ENCODE measurements at places on chromosomes 6 and 20. TPM values are rescaled to one million over a fixed set of nuclear protein-coding genes. Genes with fewer than 3 reads are reported as not detected.

KHDC1 gene
- 2.2 TPM for polyA plus RNA-seq

DNA sequence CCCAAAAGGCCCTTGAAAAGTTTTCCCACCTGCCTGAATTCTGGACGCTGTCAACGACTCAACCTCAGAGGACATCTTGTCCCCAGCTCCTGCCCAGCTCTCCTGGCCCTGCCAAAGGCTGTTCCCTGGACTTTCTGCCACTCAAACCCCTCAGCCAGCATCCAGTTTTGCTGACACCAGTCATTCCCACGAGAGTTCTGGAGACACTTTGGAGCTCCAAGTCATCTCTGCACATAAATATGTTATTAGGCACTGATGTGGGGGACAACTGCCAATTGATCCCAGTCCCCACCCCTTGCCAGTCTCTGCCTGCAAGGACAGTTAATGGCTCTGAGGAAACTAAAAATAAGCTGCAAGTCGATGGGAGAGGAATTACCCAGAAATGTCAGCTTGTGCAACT is 38.9 kb upstream of the KCNB1 start:
- peaks cover 17% of the 10 kb centered on the region for H3K36me3 ChIP-seq
- H3K27ac ChIP-seq = no peak overlapping the region
- H3K27me3 ChIP-seq = peaks cover 26% of the 10 kb centered on the region

TFAP2D gene
- polyA plus RNA-seq = not detected

CPXM1 gene
- polyA plus RNA-seq = not detected

OR2H1 gene
- not detected for polyA plus RNA-seq

GNRH2 gene
- polyA plus RNA-seq = not detected

DNA sequence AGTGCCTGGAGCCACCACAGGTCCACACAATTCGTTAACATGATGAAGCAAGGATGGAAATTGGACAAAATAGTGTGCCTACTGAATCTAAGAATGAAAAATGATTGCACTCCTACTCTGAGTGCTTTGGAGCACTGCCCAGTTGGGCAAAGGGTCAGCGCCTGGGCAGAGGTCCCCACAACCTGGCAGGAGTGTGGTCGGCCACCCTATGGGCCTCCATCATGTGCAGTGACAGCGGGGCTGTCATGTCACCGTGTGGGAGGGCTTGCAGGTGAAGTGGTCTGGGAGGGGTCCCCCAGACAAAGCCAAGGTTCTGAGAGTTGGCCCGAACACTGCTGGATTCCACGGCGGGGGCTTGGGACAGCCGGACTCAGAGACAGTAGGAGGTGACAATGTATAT is 36.2 kb upstream of the CD93 start:
- H3K27ac ChIP-seq = no peak overlapping the region
- H3K4me1 ChIP-seq = peaks cover 29% of the 10 kb centered on the region
- peaks cover 9% of the 10 kb centered on the region for H3K27me3 ChIP-seq
- no peak overlapping the region for H3K4me3 ChIP-seq
- no peaks in the 10 kb centered on the region for H3K36me3 ChIP-seq

SAMD3 gene
- not detected for polyA plus RNA-seq

DNA sequence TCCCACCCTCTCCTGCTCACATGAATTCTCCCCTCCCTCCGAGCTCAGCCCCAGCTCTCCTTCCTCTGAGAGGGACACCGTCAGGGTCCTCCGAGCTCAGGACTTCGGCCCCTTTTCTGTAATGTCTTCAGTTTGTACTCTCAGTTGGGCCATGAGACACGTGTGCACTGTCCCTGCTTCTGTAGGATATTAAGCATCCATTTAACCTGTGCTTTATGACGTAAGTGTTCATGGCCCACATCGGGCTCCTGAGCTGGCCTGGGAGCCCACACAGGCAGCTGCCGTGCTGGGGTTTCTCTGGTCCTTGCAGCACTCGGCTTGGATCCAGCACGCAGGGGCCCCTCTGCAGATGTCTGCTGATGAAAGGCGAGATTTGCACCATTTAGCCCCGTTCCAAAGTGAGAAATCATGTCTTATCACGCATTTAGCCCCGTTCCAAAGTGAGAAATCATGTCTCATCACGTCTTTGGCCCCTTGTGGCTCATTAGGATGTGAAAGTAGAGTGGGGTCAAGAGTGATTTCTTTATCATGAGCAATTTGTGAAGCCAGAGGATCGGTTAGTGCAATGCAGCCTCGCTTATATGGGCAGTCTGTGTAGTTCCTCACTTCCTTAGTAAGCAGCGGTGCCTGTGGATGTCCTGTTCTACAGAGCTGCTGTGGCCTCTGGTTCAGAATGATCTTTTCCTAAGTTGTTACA is 25.3 kb downstream of the DUSP22 start:
- DNase-seq = no peak
- H3K27ac ChIP-seq = peak overlapping the region; percentile 97
- peaks cover 3% of the 10 kb centered on the region for H3K36me3 ChIP-seq
- H3K4me1 ChIP-seq = peaks cover 58% of the 10 kb centered on the region

DNA sequence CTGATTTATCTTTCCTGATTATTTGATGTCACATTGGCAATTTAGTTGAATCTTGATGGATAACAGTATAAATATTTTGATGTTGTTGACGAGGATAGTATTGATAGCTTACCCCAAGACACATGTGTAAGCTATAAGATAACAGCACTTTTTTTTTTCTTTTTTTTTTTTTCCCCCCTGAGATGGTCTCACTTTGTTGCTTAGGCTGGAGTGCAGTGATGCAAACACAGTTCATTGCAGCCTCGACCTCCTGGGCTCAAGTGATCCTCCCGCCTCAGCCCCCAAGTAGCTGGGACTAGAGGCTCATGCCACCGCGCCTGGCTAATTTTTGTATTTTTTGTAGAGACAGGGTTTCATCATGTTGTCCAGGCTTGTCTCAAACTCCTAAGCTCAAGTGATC is 21.8 kb downstream of the MYO6 start:
- DNase-seq = no peak
- no peaks in the 10 kb centered on the region for H3K4me1 ChIP-seq
- no peak overlapping the region for H3K27ac ChIP-seq
- no peak overlapping the region for H3K4me3 ChIP-seq
- H3K27me3 ChIP-seq = peaks cover 27% of the 10 kb centered on the region

DNA sequence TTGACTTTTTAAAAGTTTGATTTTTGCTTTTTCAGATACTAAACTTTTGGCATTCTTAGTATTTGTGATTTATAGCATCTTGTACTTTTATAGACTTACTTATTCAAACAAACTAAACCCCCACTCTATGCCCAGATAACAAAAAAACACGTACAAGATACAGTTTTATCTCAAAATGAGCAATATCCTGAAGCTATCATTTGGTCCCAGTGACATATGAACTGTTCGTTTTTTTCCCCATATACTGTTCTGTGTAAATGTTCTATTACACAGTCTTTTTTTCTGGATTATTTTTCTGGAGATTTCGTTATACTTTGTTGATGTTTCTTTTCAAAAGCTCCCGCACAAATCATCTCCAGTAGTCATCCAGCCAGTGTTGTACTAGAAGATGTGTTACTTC is 27.3 kb upstream of the SERINC3 start:
- no peaks in the 10 kb centered on the region for H3K36me3 ChIP-seq
- no peaks in the 10 kb centered on the region for H3K4me1 ChIP-seq
- H3K27ac ChIP-seq = no peak overlapping the region
- no peak for DNase-seq
- no peak overlapping the region for H3K4me3 ChIP-seq
- no peaks in the 10 kb centered on the region for H3K27me3 ChIP-seq

- H3K4me1 ChIP-seq = peaks cover 3% of the 10 kb centered on the region
- no peak overlapping the region for H3K4me3 ChIP-seq
- no peaks in the 10 kb centered on the region for H3K36me3 ChIP-seq
- peaks cover 8% of the 10 kb centered on the region for H3K27me3 ChIP-seq
- DNase-seq = no peak
- no peak overlapping the region for H3K27ac ChIP-seq
Measured at GRCh38 chr6:3737831-3738210, 13.7 kb downstream of the PXDC1 start.

- no peak overlapping the region for H3K27ac ChIP-seq
- peaks cover 16% of the 10 kb centered on the region for H3K4me1 ChIP-seq
- no peak overlapping the region for H3K4me3 ChIP-seq
- H3K27me3 ChIP-seq = peaks cover 32% of the 10 kb centered on the region
- no peaks in the 10 kb centered on the region for H3K36me3 ChIP-seq
Measured at GRCh38 chr20:63182425-63182824, 33.5 kb downstream of the YTHDF1 start.

DNA sequence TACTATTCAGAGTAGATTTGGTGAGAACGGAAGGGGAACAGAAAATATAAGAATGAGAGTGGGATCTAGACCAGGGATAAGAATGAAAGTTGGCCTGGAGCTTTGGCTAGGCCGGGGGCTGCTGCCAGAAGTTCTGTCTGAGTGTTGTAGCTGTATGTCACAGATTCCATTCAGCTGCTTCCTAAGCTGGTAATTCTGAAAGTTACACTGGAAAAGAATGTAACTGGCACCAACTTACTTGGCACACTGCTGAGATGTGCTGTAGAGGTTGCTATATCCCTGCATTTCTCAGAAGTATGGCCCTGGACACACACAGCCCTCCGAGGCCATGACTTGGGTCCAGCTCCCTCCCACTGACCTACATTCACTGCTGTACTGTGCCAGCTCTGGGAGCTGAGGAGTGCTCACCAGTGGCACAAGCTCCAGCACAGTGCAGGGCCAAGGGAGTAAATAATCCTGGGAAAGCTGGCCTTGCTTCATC is 25.8 kb upstream of the TMEM217 start:
- H3K4me3 ChIP-seq = no peak overlapping the region
- H3K36me3 ChIP-seq = peaks cover 44% of the 10 kb centered on the region
- H3K27ac ChIP-seq = no peak overlapping the region
- peaks cover 7% of the 10 kb centered on the region for H3K4me1 ChIP-seq
- no peaks in the 10 kb centered on the region for H3K27me3 ChIP-seq
- no peak for DNase-seq

GRCh38 chr6:142842418-142843261 is 102.3 kb downstream of the HIVEP2 start:
- H3K27ac ChIP-seq = peak overlapping the region; percentile 97
- no peak for DNase-seq
- no peaks in the 10 kb centered on the region for H3K27me3 ChIP-seq
- H3K36me3 ChIP-seq = no peaks in the 10 kb centered on the region
- H3K4me1 ChIP-seq = peaks cover 76% of the 10 kb centered on the region

GRCh38 chr20:1323830-1324597 is 4.9 kb downstream of the SDCBP2 start:
- H3K4me3 ChIP-seq = peak overlapping the region; percentile 35
- no peak for DNase-seq
- peak overlapping the region; percentile 60 for H3K27ac ChIP-seq
- peaks cover 7% of the 10 kb centered on the region for H3K27me3 ChIP-seq
- no peaks in the 10 kb centered on the region for H3K36me3 ChIP-seq

SPTLC3 gene
- polyA plus RNA-seq = not detected

DNA sequence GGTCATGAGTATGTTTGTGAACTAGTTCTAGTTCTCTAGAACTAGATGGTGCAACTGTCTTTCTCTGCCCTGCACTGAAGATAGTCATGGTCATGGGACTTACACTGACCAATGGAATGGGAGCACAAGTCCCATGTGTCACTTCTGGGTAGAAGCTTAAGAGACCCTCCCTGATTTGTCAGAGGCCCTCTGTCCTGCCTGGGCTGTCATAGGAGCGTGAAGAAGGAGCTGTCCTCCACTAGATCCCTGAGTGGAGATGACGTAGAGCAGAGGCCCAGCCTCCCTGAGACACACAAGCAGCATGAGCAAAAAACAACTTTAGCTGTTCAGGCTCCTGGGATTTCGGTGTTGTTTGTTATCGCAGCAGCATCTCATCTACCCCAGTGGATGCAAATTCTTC is 514.5 kb downstream of the PREX1 start:
- H3K4me3 ChIP-seq = no peak overlapping the region
- H3K4me1 ChIP-seq = no peaks in the 10 kb centered on the region
- DNase-seq = no peak

VSTM2L gene
- polyA plus RNA-seq = not detected

LSM14B gene
- 1.2 TPM for polyA plus RNA-seq

GRCh38 chr6:33751771-33752645 is 5.3 kb upstream of the IP6K3 start:
- H3K4me3 ChIP-seq = no peak overlapping the region
- no peak overlapping the region for H3K27ac ChIP-seq
- H3K4me1 ChIP-seq = no peaks in the 10 kb centered on the region
- H3K27me3 ChIP-seq = peaks cover 22% of the 10 kb centered on the region

DNA sequence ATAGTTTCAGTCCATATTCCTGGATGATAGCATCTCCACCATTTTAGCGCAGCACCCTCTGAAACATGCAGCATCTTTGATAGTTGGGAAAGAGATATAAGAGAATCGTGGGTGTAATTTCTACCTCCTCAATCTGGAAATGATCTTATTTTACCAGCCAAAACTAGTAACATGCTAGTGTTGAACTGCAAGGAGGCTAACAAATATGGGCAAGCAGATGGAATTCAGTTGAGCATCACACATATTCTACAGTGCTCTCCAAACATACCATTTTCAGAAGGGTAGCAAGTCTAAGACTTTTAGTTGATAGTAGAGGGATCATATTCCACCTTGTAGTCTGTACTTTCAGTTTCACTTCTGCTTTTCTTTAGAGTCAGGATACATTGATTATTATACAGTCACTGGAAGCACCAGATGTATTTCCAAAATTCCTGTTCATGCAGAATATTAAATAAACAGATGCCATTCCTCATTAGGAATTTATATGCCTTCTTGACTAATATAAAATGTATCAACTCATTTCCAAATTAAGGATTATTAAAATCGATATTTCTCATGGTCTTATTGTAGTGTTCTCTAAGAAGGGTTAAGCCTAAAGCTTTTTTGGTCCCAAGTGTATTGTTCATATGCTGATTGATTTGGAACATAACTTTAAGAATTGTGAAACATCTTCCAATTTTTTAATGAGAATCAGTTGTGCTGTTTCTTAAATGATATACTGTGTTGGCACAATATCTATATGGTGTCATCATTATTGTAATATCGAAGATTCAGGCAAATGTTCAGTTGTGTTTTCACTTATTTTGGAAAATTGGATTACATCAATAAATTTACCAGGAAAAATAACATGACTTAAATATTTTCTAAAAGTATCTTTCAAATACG is 362.0 kb downstream of the CENPW start:
- H3K27ac ChIP-seq = no peak overlapping the region
- no peak for DNase-seq
- no peaks in the 10 kb centered on the region for H3K4me1 ChIP-seq
- H3K4me3 ChIP-seq = no peak overlapping the region
- no peaks in the 10 kb centered on the region for H3K27me3 ChIP-seq
- no peaks in the 10 kb centered on the region for H3K36me3 ChIP-seq

- no peak overlapping the region for H3K27ac ChIP-seq
- H3K27me3 ChIP-seq = no peaks in the 10 kb centered on the region
- H3K4me1 ChIP-seq = no peaks in the 10 kb centered on the region
- no peak for DNase-seq
- no peaks in the 10 kb centered on the region for H3K36me3 ChIP-seq
Measured at GRCh38 chr6:156583083-156583482, 194.1 kb upstream of the ARID1B start.

GRCh38 chr6:33189164-33189563 is 3.1 kb downstream of the COL11A2 start:
- peaks cover 27% of the 10 kb centered on the region for H3K27me3 ChIP-seq
- no peak overlapping the region for H3K27ac ChIP-seq
- no peaks in the 10 kb centered on the region for H3K36me3 ChIP-seq
- H3K4me1 ChIP-seq = peaks cover 38% of the 10 kb centered on the region
- H3K4me3 ChIP-seq = no peak overlapping the region
- DNase-seq = no peak

BTNL2 gene
- polyA plus RNA-seq = not detected

XKR7 gene
- not detected for polyA plus RNA-seq

TRIM15 gene
- not detected for polyA plus RNA-seq

ASIP gene
- not detected for polyA plus RNA-seq

FNDC11 gene
- 5.2 TPM for polyA plus RNA-seq
